Activated naive CD4-positive, alpha-beta T cell treated with Interleukin-2 at 50 U/mL for 16 hours (primary cell): ENCODE measurements at places on chromosomes 16 and 17.

DNA sequence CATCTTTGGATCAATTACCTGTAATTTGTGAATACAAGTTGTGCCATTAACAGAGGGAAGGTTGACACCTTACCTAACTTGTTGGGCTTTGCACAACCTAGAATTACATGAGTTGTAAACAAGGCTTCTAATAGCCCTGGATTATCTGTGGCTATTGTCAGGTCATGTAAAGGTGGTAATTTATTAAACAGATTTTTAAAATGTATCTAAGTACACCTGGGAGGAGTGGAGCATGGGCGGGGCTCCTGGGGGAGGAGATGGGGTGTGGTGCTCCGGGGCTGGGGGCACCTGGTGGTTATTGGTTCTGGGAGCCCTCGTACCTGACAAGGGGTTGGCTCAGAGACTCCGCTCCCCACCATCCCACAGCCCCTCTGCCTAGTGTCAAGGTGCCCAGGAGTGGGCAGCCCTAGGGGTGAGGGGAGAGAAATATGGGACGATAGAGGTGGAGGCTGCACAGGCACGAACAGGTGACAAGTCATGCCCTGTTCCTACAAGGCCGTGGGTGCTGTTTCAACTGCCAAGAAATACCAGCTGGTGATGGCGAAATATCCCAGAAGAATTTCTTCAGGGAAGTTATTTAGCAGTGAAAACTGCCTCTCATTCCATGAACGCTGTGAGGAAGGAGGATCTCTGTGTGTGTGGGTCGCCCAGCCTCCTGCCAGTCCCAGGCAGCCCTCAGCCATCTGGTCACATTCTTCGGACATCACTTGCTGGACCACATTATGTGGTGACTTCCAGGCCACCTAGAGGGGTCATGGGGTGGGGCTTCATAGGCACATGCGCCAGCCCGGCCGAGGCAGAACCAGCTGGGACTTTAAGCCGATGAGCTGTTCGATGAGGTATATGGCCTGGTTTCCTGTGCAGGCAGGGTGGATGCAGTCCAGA lies 55.5 kb upstream of the IRX3 start:
- DNase-seq, result no peak

GRCh38 chr16:83838151-83838550 lies 30.4 kb downstream of the HSBP1 start:
- no peak for DNase-seq

- no peak for DNase-seq
Observed at GRCh38 chr17:60647705-60648104, 29.9 kb upstream of the BCAS3 start.

GRCh38 chr17:2837147-2837561 lies 40.9 kb downstream of the RAP1GAP2 start:
- DNase-seq, result peak; percentile 46

- DNase-seq, result no peak
Observed at GRCh38 chr16:72791786-72792185, 256.1 kb downstream of the ZFHX3 start.
